ENCODE measurements at places on chromosomes 4 and X.

- no peak for DNase-seq
These were observed 81.4 kb downstream of the FBXW7 start for GRCh38 chr4:152454398-152455011.

DNA sequence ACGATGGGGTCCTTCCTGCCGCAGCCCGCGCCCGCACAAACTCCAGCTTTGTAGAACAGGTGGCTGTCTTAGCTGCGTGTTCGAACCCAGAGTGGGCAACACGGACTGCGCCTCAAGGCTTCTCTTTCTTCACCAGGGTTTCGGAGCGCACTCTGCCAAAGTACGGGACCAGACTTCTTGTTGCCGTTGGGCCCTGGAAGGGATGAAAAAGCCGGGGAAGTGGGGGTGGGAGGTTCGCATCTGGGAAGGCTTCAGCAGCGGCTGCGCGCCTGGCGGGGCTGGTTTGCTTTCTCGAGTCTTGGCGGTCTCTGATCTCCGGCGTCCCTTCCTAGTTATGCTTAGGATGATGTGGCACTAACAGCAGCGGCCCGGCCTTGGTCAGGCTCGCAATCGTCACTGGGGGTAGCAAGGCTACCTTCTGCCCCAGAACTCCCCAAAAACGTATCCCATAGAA lies 673 bp downstream of the PARM1 start:
- DNase-seq: no peak

- DNase-seq: no peak
These were observed 15.6 kb downstream of the XAGE3 start for GRCh38 chrX:52852110-52852860.

DNA sequence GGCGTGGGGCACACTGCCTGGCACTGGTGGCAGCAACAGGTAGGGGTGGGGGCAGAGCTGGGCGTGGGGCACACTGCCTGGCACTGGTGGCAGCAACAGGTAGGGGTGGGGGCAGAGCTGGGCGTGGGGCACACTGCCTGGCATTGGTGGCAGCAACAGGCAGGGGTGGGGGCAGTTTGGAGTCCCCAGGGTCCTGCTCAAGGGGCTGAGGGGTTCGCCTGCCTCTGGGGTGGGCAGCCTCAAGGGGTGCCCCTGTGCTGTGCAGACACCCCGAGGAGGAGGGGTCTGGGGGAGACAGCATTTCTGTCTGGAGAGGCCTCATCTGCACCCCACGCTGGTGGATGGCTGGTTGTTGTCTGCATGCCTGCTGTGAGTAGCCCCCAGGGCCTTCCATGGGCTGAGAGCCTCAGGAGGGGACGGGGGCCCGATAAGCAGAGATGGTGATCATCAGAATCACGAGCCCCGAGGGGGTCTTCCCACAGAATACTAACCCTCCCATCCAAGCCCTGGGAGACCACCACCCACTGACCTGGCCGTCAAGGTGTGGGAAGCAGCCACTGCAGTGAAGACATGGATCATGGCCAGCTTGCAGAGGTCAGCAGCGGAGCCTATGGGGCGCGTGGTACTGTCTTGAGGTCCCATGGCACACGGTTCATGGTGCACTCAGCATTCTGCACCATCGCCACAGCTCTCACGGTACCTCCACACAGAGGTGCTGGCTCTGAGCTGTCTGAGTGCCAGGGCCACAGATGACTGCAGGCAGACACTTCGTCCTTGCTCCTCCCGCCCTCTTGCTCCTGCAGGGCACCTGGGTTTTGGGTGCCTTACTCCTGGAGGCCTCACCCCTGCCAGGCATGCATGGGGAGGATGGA lies 21.5 kb downstream of the NAT8L start:
- no peak for DNase-seq

DNA sequence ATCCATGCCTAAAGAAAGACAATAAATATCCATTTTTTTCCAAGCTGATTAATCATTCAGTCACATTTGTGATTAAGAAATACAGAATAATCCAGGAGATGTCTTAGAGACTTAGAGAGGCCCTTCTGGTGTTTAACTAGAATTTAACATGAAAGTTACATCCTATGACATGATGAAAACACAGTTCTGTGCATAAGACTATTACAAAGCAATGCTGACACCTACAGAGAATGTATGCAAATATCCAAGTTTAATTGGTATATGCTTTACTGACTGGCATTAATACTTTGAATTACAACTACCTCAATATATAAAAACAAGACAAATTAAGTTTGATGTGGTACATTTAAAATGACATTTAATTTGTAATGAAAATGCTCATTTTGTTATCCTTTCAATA lies 17.8 kb upstream of the TLL1 start:
- DNase-seq: no peak
